Foreskin fibroblast (primary cell): ENCODE measurements at places on chromosomes 3 and 15.
A peak's percentile ranks its signal among the peaks of the same experiment; 100 is the strongest.

DNA sequence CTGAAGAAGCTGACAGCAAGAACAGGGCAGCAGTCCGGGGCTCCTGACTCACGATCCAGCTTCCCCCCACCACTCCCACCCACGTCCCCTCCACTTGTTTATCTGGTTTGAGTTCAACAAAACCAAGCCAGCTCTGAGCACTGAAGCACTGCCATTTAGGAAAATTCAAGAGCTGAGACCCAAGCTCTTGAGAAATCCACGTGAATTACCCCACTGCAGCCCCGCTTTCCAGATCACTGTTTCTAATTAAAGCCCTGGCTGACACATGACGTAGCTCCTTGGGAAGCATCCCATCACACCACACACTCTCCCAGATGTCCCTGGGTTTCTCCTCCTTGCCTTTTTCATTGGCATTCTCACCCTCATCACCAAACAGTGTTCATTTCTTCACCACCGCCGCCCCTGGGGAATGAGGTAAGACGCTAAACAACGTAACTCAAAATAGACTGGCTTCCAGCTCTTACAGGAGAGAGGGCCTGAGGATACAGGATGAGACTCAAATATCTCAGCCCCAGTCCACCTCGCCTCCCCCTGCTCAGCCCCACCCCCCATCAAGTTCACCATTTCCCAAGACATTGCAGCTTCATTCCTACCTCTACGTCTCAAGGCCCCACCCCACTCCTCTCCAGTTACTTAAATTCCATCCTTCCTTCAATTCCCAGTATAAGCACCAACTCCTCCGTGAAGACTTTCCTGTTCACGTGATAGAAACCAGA is 95.4 kb downstream of the SRGAP3 start:
- DNase-seq = peak; percentile 74

DNA sequence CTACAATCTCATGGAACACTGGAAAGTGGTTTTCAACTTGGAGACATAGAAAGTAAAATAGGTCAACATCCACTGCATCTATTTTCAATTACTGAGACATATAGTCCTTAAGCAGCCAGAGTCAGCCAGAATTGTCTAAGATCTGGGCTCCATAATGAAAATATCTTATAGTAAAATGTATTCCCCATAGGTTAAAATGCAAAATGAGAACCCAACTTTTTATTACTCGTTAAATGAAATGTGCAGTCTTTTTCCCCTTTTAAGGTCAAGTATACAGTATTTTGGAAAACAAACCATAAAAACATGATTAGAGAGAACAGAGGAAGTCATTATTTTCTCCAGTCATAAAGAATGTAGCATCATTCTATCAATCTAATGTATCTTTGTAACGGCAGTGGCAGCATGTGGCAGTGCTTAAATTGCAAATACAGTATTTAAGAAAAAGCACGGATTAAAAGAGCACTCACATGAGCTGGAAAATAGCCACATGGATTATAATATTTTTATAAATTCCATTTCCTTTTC is 64.4 kb upstream of the CPB1 start:
- no peak for DNase-seq

GRCh38 chr3:67349551-67350174 is 304.7 kb downstream of the SUCLG2 start:
- DNase-seq = peak; percentile 45

- DNase-seq = peak; percentile 94
Measured at GRCh38 chr3:61664105-61664482, 102.7 kb downstream of the PTPRG start.

DNA sequence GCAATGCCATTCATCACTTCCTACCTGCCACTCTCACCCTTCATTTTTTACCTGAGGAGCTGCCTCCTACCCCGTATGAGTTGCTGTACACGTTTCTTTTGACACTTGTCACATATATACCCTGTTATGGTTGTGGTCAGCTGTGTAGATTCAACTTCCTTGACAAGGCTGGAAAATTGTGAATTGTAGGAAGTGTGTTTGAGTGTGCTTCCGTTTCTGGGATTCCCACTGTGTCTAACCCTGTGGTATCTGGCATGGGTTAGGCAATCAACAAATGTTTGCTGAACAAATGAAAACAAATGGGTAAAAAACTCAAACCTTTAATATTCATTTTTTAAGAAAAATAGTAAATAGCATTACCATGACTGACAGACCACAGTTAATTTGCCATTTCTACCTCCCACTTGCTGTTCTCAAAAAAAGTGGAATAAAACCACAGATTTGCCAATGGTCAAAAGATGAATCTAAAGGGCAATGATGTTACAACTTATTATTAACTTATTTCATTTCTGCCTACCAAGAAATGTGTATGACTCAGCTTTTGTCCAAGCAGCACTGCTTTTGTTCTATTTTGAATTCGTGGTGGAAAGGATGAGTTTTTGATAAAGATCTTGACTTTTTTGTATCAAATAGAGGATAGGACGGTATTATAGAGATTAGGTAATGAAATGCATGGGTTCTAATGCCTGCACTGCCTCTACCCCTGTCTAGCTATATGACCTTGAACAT is 404.6 kb downstream of the LPP start:
- DNase-seq = peak; percentile 47

- no peak for DNase-seq
Measured at GRCh38 chr3:88364926-88365325, 215.2 kb downstream of the C3orf38 start.

DNA sequence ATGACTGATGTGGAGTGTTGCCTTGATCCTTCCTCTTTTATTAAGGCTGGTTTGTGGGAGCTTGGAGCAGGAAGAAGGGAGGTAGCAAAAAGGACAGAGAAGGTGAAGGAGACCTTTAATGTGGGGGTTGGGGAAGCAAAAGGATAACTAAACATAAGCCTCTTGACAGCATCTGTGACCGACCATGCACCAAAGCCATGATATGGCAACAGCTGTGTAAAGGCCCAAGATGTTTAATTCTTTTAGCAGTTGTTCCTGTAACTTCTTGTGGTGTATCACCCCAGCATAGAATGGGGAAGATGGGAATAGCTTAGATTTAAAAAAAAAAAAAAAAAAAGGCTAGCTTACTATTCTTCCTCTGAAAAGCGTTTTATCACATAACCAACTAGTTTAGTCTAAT is 194.7 kb downstream of the KLHL25 start:
- DNase-seq = no peak

GRCh38 chr15:89460048-89460447 is 36.3 kb downstream of the RHCG start:
- DNase-seq = no peak

GRCh38 chr3:58353722-58354553 is 21.2 kb downstream of the PXK start:
- DNase-seq = peak; percentile 45
